ENCODE measurements at places on chromosomes 16 and 17.

GRCh38 chr17:73617501-73617900 lies 26.7 kb downstream of the SDK2 start:
- no peak for DNase-seq

DNA sequence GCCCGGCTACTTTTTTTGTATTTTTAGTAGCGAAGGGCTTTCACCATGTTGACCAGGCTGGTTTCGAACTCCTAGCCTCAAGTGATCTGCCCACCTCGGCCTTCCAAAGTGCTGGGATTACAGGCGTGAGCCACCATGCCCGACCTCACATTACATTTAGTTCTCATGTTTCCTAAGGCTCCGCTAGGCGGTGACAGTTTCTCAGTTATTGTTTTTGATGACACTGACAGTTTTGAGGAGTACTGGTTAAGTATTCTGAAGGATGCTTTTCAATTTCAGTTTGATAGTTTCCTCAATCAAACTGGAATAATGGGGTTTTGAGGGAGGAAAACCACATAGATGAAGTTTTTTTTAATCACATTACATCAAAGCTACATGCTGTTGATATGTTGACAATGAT lies 1028.5 kb downstream of the CDH8 start:
- no peak for DNase-seq

- no peak for DNase-seq
Measured at GRCh38 chr17:80499961-80500665, 23.7 kb upstream of the NPTX1 start.

DNA sequence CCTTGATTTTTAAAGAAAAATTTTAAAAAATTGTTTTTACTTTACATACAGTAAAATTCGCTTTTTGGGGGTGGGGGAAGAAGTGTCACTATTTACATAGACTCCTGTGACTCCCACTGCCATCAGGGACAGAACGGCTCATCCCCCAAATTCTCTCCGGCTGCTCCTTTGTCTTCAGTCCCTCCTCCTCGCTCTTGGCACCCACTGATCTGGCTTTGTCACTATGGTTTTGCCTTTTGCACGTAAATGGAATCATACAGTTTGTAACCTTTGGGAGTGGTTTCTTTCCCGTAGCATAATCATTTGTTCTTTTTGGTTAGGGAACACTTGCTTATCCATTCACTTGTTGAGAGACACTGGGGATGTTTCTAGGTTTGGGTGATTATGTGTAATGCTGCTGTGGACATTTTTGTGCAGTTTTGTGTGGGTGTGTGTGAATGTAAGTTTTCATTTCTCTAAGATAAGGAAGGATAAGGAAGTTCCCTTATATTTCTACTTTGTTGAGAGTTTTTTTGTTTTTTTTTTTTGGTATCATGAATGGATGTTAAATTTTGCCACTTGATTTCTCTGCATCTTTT lies 27.4 kb downstream of the RAB11FIP4 start:
- DNase-seq: no peak

DNA sequence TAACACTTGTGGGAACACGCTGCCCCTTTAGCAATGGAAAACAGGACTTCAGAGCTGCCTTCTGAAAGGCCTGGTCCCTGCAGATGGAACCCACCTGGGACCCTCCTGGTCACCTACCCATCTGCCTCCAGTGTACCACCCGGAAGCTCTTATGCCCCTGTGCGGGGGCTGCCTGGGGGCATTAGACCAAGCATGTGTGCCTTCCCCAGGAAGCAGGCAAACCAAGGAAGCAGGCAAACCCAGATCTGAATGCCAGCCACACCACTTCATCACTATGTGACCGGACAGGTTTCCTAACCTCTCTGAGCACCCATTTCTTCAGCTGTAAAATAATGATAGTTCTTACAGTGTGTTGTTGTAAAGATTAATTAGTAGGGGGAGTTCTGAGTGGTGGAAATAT lies 20.8 kb upstream of the LRRC37A3 start:
- no peak for DNase-seq

DNA sequence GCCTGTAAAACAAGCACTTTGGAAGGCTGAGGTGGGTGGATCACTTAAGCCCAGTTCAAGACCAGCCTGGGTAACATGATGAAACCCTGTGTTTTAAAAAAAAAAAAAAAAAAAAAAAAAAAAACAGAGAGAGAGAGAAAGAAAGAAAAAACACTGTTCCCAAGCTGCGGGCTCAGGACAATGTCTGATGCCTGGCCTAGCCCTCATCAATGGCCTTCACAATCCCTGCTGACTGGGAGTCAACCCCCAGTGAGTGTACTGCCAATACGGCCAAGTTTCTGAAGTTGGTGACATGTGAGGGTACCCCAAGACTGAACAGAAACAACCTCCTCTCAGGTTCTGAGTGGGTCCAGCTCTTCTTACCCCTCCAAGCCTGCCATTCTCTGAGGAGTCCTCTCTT lies 116.5 kb downstream of the ZNF778 start:
- no peak for DNase-seq

- no peak for DNase-seq
Measured at GRCh38 chr17:36608280-36608679, 6.9 kb downstream of the MRM1 start.

- DNase-seq: no peak
Measured at GRCh38 chr16:590188-590814, 435 bp downstream of the RAB40C start.

GRCh38 chr16:88390735-88391134 lies 8.0 kb downstream of the ZNF469 start:
- DNase-seq: no peak

GRCh38 chr16:727291-727977 lies 528 bp downstream of the HAGHL start:
- no peak for DNase-seq

DNA sequence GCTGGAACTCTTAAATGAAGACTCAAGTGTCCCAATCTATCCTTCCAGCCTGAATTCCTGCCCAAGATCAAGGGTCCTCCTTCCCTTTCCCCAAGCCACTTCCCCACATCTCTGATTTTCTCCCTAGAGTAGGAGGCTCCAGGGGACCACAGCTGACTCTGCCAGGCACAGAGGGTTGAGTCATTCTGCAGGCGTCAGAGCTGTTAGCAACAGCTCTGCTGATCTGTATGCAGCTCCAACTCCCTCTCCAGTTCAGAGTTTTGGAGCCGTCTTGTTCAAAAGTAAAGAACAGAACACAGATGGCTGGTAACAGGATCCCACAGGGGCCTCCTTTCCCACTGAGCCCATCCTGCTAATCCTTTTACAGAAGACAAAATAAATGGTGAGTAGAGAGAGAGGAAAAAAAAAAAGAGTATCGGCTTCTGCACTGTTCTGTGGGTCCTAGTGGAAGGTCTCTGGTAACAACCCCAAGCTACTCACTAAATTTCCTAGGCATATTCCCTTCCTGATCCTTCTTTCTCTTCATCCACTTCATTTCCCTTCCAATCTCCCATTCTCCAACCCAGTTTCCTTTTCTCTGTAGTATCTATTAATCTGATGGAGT lies 13.4 kb upstream of the TAOK1 start:
- no peak for DNase-seq

GRCh38 chr17:38798614-38799500 lies 499 bp downstream of the PIP4K2B start:
- peak; percentile 48 for DNase-seq

DNA sequence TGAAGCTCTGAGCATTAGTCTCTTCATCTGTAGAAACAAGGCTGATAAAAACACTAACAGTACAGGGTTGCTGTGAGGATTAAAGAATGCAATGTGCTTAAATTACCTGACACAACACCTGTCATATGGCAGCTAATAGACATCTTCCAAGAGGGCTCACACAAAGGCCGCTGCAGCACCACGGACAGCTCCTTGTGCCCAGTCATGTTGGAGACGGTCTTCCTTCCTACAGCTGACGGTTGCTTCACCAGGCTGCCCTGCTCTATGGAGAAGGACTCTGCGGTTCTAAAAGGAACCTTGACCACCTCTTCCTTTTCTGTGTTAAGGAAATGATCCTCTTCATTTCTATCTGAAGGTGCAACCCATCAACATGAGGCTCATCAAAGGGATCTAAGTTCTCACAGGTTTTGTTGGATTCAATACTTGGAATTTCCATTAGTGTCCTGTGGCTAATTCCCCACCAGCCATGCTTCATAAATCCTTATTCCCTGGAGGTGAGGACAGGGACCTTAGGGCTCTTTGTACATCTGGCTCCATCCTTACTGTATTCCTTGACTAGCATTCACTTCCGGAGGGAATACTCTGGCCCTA lies 138.9 kb upstream of the CES5A start:
- no peak for DNase-seq

- no peak for DNase-seq
Measured at GRCh38 chr17:44083250-44083849, 12.8 kb downstream of the G6PC3 start.

GRCh38 chr17:80477647-80478478 lies 1.5 kb upstream of the NPTX1 start:
- no peak for DNase-seq

- DNase-seq: no peak
Measured at GRCh38 chr17:77379065-77379428, 238.3 kb downstream of the SEC14L1 start.

- peak; percentile 9 for DNase-seq
Measured at GRCh38 chr17:32323811-32324491, 18.0 kb downstream of the C17orf75 start.

- DNase-seq: no peak
Measured at GRCh38 chr17:31456814-31457213, 65.3 kb downstream of the RAB11FIP4 start.

GRCh38 chr17:38872671-38873385 lies 3.0 kb downstream of the LASP1 start:
- DNase-seq: no peak

- DNase-seq: no peak
Measured at GRCh38 chr17:36089888-36090836, at the start of gene CCL3. Gene CCL3, minus strand, starts transcription at chr17:36090143. Its CDS starts 85 bp downstream, at chr17:36090058.

- no peak for DNase-seq
Measured at GRCh38 chr17:41377546-41377945, 4.6 kb downstream of the KRT34 start.

GRCh38 chr17:48002266-48002915 lies 31.5 kb downstream of the CDK5RAP3 start:
- DNase-seq: no peak

GRCh38 chr17:6269478-6269877 lies 165.4 kb downstream of the AIPL1 start:
- no peak for DNase-seq

DNA sequence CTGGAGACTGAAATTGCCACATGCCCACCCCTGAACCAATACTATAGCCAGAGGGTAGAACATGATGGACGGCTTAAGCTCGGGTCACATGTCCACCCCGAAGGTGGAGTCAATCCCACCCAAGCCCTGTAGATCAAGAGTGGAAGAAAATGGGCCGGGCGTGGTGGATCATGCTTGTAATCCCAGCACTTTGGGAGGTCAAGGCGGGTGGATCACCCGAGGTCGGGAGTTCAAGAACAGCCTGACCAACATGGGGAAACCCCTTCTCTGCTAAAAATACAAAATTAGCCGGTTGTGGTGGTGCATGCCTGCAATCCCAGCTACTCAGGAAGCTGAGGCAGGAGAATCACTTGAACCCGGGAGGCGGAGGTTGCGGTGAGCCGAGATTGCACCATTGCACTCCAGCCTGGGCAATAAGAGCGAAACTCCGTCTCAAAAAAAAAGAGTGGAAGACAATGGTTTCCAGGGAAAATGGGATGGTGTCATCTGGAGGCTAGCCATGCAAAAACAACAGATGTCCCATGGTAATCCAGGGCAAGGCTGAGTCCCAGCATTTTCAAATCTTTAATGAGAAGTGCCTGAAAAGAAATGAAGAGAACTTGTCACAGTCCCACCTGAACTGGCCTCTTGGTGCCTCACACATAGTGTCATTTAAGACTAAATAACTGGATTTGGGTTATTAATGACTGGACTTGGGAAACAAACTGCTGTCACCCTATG lies 30.1 kb downstream of the CD300LF start:
- DNase-seq: no peak
